ENCODE measurements at places on chromosomes 5 and 9.
A peak's percentile ranks its signal among the peaks of the same experiment; 100 is the strongest.

GRCh38 chr9:134838651-134839454 lies 41.8 kb upstream of the FCN2 start:
- DNase-seq, result no peak

DNA sequence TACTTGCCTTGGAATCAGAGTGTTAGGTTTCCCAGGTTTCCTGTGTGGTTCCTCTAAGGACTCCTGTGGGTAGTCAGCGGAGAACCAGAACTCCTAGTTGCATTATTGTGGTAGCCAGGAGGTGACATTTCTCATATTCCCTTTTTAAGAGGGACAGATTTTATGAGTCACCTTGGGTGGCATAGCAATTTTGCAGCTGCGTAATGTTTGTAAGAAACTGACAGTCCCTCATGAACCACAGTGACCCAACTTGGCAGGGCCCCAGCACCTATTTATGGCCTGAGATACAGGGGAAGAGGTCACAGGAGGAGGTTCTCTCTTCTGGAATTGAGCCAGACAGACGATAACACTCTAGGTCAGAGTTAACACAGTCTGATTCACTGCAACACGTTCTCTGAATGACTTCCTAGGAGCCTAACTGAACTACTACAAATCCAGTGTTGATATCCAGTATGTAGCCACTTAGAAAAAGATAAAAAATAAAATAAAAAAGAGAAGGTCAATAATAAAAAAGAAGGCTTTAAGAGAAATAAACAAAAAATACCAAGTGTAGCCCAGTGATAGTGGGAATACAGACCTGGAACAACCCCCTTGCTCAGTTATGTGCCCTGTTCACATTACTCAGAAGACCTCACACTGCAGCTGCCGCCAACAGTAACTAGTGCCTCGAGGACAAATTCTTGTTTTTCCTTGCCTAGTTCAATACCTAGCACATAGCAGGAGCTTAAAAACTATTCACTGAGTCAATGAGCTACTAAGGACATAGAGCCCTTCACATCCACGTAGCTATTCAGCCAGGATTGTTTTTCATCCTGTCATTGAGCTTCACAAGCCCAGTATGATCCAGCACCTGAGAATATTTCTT lies 50.7 kb upstream of the VLDLR start:
- DNase-seq, result peak; percentile 16

GRCh38 chr5:159059722-159060121 lies 40.0 kb downstream of the EBF1 start:
- DNase-seq, result no peak

DNA sequence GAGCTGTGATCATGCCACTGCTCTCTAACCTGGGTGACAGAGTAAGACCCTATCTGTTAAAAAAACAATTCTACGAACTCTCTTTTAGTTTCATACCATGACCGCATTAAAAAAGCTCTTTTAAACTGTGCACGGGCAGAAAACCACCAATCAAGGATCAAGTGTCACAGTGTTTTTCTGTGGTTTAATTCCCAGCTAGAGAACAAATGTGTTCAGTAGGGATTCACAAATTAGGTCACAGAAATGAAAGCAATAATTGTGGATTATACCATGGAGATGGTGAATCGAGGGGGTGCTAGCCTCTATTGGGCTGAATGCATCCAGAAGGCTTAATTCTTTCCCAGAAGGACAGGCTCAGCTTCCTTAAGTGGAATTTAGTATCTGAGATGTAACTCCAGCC lies 79.1 kb downstream of the ATG10 start:
- no peak for DNase-seq

- DNase-seq, result no peak
Observed at GRCh38 chr9:130833031-130833990, 1.7 kb upstream of the ABL1 start.

GRCh38 chr9:127937388-127938297 lies at the start of gene DPM2:
DPM2 (minus strand) TSS chr9:127937854; CDS start chr9:127937820, 34 bp downstream.
- no peak for DNase-seq

DNA sequence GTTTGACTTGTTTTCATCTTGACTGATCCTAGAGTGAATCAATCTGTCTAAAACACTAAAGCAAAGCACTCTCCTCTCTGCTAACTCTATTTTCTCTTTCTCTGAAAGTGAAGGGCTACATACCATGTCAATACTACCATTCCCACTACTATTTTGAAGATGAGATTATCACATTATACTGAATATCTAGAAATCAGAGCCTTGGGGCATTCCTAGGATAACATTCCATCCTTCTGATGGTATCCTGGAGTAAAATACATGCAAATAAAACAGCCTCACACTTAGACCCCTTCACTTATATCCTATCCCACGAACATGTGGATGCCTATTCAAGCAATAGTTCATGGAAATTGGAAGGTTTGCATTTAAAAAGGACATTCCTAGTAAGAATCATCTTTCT lies 309.3 kb upstream of the ACTBL2 start:
- DNase-seq, result no peak

DNA sequence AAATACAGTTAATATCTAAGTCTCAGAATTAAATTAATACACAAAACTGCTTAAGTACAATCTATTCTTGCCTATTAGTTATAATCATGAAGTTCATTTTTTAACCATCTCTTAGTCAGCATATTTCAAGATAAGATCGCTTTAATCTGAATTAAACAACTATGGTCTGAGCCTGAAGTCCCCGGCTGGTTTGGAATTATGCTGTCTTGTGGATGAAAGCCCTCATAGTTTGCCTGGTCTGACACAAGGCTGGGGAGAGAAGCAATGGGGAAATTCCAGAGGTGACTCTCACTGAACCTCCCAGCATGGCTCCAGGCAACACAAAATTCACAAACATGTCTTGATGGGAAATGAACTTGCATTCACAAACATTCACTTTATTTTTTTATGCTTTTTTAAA lies 28.0 kb upstream of the GRAMD2B start:
- no peak for DNase-seq

DNA sequence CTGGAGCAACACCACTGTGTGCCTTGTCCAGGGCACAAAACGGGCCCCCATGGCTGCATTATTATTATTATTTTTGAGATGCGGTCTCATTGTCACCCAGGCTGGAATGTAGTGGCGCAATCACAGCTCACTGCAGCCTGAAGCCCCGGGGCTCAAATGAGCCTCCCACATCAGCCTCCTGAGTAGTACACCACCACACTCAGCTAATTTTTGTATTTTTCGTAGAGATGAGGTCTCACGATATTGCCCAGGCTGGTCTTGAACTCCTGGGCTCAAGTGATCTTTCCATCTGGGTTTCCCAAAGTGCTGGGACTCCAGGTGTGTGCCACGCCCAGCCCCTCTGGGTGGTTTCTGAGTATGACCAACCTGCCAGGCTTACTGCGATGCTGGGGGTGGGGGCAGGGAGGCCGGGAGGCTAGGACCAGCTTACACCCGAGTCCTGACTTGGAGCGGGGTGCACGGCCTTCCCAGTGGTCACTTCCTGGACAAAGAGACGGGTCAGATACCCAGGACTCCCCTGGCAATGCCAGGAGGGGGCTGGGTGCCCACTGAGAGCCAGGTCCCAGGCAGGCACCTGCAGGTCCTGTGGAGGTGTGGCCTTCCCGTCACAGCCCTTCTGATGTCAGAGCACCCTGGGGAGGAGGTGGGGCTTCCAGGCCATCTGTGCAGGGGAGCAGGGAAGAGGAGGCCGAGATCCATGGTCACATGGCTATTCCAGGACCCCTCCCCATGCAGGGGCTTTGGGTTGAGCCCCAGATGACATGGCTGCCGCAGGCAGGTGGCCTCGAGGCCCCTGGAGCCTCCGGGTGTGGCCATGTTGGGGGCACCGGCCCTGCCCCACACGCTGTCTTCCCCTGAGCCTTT lies 8.3 kb upstream of the NRARP start:
- DNase-seq, result no peak

Data from HFF-Myc (cell line).